Activated T-helper 1 cell treated with Interleukin-2 at 50 U/mL for 16 hours (primary cell): ENCODE measurements at places on chromosomes 13 and 19.

- no peak for DNase-seq
Measured at GRCh38 chr19:41619018-41619556, 7.8 kb downstream of the CEACAM4 start.

DNA sequence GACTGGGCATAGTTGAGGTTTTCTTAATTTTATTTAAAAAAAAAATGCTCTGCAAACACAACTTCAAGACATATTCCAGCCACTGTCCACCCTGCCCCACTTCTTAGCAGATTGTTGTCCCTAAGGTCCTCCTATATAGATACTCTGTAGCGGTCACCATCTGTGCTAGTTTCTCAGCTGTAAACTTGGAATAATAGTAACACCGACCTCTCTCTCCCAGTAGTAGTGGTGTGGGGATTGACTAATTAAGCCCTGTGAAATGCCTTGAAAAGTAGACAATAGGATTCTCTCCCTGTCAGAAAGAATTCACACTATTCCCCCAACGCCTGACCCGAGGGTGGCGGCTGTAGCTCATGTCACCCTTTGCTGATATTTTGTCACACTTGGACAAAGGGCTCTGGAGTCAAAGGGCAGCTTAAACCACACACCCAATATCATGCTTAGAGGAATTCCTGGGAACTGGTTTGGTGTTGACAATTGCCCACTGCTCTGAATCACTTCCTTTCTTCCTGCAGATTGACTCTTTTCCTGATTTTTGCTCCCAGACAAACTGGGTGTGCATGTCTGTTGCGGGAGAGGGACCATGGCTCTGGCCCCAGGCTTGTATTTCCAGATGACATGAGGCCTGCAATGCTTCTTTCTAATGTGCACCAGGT is 9.2 kb upstream of the SERP2 start:
- no peak for DNase-seq

- no peak for DNase-seq
Measured at GRCh38 chr13:103395139-103395538, 328.9 kb upstream of the SLC10A2 start.

GRCh38 chr13:97976610-97977521 is 23.4 kb downstream of the IPO5 start:
- no peak for DNase-seq

DNA sequence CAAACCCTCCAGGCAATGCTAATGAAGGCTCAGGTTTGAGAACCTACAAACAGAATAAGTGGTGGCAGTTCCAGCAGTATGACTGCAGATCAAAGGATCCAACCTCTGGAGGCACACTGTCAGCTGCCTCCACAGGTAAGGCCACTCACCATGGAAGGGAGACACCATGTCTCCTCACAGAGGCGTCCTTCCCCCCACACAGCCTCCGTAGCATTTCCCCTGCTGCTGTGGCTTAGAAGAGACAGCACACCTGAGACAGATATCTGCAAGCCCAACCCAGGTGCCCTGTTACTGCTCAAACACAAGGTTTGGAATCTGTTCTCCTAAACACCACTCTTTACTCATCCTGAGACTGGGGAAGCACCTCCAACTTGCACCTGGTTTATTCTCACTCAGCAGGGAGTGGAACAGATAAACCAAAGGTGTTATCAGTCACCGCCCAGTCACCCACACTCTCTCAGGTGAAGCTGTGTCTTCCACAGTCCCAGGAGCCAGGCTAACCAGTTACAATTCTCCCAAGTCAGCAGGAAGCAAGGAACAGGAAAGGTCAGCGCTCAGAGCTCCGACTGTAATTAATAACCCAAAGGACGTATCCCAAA is 311.2 kb downstream of the FOXO1 start:
- no peak for DNase-seq

GRCh38 chr13:20185366-20186056 is 7.2 kb downstream of the GJB2 start:
- no peak for DNase-seq

DNA sequence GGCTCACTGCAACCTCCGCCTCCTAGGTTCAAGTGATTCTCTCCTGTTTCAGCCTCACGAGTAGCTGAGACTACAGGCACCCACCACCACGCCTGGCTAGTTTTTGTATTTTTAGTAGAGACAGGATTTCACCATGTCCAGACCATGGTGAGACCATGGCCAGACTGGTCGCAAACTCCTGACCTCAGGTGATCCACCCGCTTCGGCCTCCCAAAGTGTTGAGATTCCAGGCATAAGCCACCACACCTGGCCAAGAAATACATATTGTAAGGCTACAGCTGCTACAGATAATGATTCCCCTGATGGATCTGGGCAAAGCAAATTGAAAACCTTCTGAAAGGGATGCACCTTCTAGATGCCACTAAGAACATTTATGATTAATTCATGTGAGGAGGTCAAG is 17.8 kb downstream of the PLPP2 start:
- DNase-seq = no peak

DNA sequence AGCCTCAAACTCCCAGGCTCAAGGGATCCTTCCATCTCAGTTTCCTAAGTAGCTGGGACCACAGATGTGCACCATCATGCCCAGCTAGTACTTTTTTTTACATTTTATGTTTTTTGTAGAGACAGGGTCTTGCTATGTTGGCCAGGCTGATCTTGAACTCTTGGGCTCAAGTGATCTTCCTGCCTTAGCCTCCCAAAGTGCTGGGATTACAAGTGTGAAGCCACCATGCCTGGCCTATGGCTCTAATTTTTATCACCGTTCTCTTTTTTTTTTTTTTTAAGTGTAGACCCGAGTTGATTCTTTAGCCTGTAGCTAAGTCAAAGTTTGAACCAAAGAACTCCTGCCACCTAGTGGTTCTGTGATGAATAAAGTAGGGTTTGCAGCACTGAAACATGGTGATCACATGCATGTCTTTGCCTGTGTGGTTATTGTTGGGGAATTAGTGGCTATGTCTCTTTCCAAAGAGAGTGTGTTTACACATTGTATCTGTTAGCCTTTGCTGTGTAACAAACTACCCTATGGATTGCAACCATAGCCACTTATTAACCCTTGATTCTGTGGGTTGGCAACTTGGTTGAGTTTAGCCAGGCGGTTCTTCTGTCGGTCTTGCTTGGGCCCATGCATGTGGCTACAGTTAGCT is 11.6 kb downstream of the NFILZ start:
- DNase-seq = no peak

GRCh38 chr19:44818466-44819031 is 9.6 kb downstream of the BCAM start:
- DNase-seq = no peak

DNA sequence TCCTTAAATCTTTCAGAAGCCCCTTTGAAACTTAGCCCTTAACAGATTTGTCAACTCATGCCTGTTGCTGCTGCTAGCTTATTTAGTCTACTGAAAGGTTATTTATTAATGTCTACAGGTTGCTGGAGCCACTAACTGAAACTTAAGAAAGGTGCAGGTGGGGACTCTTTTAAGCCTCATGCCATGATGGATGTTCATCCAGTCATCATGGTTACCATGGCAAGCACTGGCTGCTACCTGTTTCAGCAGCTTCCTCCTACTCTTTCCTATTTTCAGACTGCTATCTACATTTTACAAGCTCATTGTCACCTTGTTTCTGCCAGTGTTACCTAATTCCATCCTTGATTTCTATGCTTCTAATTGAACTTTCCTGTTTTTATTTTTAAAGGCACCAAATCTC is 27.1 kb downstream of the DGKH start:
- DNase-seq = no peak

DNA sequence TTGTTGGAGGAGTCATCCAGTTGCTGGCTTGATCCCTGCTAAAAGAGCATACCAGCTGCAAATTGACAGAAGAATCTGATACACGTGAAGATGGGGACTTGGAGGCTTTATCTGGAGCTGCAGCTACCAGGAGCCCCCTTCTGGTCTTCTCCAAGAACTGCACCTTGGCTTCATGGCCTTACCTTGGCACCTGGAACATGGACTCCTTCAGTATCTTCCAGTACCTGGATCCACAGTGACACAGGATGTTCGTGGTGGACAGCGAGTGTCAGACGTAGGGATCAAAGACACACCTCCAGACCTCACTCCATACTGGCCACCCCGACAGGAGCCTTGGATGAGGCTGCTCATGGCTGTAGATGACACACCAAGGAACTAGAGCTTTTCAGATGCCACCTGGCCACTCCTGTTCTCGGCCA is 9.9 kb upstream of the ACSBG2 start:
- peak; percentile 37 for DNase-seq

- DNase-seq = no peak
Measured at GRCh38 chr13:75437582-75438318, 44.2 kb downstream of the TBC1D4 start.

DNA sequence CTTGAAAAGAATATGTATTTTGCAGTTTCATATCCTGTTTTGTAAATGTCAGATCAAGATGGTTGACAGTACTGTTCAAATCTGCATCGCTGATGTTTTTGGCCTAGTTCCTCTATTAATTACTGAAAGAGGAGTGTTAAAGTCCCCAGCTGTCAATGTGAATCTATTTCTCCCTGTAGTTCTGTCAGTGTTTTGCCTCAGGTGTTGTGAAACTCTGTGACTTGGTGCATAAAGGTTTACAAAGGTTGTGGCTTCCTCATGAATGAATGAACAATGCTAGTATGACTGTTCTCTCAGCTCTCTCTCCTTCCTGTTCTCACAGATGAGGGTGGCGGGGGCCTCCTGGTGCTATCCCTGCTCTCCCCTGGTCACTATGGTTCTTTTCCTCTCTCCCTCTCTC is 142.4 kb downstream of the MYCBP2 start:
- no peak for DNase-seq
